ENCODE measurements at places on chromosomes 3 and 15.
A peak's percentile ranks its signal among the peaks of the same experiment; 100 is the strongest.

DNA sequence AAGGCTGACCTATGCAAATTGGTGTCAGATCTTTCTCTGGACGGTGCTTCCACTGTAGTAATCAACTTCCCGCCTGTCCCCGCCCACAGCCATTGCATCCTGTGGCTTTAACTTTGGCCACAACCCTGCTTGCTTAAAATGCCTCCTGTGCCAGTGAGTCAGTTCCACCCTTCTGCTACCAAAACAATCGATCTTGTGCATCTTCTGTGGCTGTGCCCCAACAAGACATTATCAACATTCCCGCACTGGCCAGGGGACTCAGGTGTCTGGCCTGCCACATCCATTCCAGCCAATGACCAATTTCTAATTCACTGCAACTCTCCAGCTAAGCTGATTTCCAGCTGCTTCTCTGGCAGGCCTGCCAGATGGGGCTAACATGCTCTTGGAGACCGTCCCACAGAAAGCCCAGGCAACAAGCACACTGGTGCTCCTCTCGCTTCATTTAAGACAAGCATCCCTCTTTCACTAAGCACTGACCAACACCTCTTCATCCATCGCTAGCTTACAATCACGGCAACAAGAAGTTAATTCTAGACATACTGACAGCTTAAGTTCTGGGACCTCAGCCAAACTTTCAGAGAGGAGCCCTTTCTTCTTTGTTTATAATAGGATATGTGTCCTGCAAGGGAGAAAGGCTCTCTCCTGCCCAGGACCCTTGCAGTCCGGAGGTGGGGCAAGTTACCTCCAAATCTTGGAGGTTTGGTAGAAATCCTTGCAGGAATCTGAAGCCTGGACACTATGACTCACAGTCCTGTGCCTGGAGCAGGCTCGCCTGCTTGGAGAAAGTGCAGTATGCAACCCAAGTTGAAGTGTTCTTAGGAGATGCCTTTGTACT is 6.7 kb downstream of the CA12 start:
- peak; percentile 77 for DNase-seq

DNA sequence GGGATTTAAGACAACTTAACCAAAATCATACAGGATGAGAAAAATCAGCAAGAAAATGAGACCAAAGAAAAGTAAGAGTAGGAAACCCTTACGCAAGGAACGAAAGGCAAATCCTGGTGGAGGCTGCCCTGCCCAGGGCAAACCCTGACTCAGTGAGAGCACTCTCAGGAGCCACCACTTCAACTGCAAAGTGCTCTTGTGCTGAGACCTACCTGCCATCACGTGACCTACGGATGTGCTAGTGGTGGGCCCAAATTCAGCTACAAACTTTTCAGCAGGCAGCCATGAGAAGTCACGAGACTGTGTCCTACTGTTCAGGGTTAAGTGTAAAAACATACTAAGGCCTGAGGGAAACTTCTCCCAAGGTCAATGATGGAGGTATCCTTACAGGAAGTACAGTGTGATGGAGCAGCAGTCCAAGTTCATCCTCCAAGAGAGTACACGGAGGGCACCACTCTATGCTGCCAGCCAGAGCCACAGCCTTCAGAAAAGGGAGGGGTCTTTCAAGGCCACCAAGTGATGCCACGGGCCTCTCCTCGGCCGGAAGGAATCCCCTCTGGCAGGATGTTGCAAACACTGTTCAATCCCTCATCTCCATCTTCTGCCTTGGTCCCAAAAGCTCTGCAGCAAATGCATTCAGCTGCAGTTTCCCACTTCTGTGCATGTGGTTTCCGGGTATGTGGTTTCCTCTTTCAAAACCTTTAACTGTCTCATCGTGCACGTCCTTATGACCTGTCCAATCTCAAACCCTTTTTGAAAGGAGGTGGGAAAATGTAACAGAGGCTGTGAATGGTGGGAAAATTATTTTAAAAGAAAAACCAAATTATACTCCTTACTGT is 9.5 kb downstream of the CHSY1 start:
- DNase-seq: peak; percentile 41

GRCh38 chr3:178982137-178982536 is 89.5 kb downstream of the ZMAT3 start:
- no peak for DNase-seq

DNA sequence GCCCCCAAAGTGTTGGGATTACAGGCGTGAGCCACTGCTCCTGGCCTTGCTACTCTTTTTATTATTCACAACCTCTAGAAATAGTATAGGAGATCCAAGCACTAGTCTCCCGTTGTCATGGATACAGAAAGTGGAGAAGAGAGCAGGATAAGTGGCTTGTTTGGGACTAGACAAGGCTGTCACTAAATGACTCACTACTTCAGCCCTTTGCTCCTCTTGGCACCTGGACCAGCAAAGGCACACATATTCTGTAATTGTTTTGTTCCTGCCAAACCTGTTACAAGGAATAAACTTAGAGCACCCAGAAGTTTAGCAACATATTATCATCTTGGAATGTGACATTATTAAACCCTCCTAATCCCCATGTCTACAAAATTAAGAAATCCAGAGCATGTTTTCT is 427.2 kb upstream of the THBS1 start:
- peak; percentile 70 for DNase-seq

DNA sequence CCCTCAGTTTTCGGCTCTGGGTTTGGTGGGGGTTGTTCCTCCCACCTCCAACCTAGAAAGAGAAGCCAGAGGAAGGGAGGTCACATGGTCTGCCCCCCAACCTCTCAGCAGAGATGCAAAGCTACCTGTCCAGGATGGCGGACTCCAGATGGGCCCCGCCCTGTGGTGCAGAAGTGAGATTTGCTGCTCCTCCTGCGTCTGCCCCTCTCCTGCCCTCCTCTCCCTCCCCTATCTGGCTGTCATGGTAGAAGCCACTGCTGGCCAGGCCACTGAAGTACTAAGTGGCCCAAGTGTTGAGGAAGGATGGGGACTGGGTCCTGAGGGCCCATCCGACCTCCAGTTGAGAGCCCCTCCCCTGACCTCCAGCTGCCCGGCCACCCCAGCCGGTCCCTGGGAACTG is 2.1 kb upstream of the SEMA3B start:
- DNase-seq: no peak

DNA sequence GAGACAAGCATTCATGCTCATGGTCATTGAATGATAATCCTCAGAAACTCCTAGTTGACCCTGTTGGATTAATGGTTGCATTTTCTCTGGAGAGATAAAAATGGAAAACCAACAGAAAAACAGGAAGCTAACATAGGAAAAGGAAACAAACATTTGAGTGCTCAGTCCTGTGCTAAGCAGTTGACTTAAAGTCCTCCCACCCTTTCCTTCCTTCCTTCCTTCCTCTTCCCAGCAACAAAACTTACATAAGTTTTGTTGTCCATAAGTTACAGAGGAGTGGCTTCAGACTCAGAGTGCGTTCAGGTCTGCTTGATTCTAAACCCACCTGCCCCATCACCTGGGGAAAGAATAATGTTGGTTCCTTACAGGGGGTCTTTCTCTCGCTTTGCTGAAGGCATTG is 163.8 kb upstream of the RGMA start:
- DNase-seq: no peak

GRCh38 chr15:71444032-71444810 is 328.9 kb downstream of the THSD4 start:
- no peak for DNase-seq

- DNase-seq: peak; percentile 81
Measured at GRCh38 chr3:159996018-159996417, 7.4 kb downstream of the IL12A start.

DNA sequence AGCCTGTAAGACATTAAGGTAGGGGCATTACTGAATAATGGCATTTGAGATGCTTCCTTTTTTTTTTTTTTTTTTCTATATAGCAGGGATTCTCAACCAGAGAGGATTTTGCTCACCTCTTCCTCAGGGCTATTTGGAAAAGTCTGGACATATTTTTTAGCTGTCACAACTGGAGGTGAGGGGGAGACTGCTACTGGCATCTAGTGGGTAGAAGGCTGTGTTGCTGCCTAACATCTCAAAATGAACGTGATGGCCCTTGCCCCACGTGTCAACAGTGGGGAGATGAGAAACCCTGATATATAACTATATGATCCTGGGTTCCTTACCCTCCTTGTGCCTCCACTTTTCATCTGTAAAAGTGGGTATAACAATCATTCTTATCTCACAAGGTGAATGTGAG is 71.9 kb downstream of the CADPS start:
- no peak for DNase-seq

DNA sequence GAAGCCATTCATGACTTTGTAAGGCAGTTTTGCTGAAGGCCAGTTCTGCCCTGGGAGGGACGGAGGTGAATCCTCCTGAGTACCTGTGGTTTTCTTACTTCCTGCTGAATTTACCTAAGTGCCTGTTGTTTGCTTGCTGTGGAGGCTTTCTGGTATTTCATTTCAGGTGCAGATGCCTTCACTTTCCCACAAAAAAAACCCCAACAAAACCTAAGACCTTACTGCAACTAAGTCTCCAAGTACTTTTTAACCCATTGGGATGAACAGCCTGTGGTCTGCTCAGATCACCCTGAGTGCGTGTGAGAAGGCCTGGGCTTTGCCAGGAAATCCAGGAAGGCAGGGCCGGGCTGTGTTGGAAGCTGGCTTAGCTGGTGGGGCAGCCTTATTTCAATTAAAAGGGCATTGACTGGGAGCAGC is 65.3 kb downstream of the IGF1R start:
- no peak for DNase-seq

DNA sequence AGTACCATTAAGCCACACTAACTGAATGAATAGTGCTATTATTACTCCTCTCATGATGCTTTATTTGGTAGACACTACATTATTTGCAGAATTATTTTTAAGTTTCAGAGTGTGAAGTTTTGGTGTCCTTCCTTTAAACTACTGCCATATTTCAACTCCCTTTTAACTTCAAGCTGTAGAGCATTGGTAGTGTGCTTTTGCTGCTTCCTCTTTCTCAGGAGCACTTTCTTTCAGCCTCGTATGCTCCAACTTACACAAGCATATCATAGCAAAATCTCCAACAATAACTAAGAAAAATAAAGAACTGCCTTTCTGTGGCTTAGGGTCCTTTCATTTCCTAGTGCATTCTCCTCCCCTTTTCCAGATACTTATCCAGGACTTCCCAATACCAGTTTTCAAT is 476.4 kb upstream of the AGTR1 start:
- no peak for DNase-seq

GRCh38 chr3:167466966-167467365 is 6.9 kb downstream of the SERPINI2 start:
- DNase-seq: no peak

GRCh38 chr3:20999661-21000060 is 751.3 kb downstream of the ZNF385D start:
- DNase-seq: no peak

Data from fibroblast of skin of back (primary cell).